ENCODE measurements at places on chromosomes 5 and 9. TPM values are rescaled to one million over a fixed set of nuclear protein-coding genes. Genes with fewer than 3 reads are reported as not detected.

PHF19 gene
- 3.9 TPM for total RNA-seq

FOXI1 gene
- total RNA-seq, result not detected

TPRN gene
- total RNA-seq, result 5.4 TPM

WDR38 gene
- 0.25 TPM for total RNA-seq

LRRC26 gene
- 0.49 TPM for total RNA-seq

CSF1R gene
- total RNA-seq, result 6.4 TPM

TOMM5 gene
- 60.7 TPM for total RNA-seq
